ENCODE measurements at places on chromosomes 4 and X.
A peak's percentile ranks its signal among the peaks of the same experiment; 100 is the strongest.

- no peak for DNase-seq
These were observed 273.7 kb upstream of the TECRL start for GRCh38 chr4:64682946-64683345.

- DNase-seq = no peak
These were observed 296.1 kb downstream of the ARAP2 start for GRCh38 chr4:35948171-35948570.

- no peak for DNase-seq
These were observed 115.0 kb upstream of the INPP4B start for GRCh38 chr4:142960867-142961644.

- no peak for DNase-seq
These were observed 339.3 kb downstream of the MID1IP1 start for GRCh38 chrX:39140581-39140980.

- no peak for DNase-seq
These were observed 905 bp upstream of the MAEA start for GRCh38 chr4:1288786-1289185.

DNA sequence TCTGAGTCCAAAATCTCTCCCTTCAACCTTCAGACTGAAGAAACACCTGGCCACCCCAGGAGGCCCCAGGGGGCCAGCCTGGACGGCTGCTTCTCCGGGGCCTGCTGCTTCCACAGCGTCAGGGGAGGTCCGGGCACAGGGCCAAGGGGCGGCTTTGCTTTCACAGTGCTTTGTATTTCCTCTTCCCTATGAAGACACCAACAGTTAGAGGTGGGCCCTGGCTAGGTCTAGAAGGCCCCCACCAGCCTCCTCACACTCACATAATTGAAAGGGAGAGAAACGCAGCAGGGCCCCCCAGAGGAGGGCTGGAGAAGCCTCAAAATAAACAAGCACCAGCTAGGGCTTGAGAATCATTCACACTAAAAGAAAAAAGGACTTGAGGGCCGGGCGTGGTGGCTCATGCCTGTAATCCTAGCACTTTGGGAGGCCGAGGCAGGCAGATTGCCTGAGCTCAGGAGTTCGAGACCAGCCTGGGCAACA lies 17.8 kb downstream of the SCD5 start:
- DNase-seq = peak; percentile 83

GRCh38 chr4:38226170-38226569 lies 266.0 kb downstream of the PTTG2 start:
- no peak for DNase-seq

DNA sequence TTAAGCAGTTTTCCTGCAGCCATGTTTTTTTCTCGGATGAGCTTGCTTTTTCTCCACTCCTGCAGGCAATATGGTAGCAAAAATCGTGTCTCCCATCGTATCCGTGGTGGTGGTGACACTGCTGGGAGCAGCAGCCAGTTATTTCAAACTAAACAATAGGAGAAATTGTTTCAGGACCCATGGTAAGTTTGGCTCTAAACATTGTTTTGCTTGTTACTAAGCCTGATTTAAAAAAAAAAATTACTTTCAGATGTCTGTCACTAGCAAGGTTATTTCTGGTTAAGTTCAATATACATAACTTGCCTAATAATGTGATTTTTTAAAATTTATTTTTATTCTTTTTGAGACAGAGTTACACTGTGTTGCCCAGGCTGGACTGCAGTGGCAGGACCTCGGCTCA lies 17.5 kb upstream of the GYG2 start:
- no peak for DNase-seq

- DNase-seq = no peak
These were observed 194.8 kb downstream of the KIT start for GRCh38 chr4:54852602-54853001.

GRCh38 chrX:10416424-10416823 lies 204.0 kb downstream of the MID1 start:
- DNase-seq = no peak

- no peak for DNase-seq
These were observed 62.8 kb downstream of the RWDD4 start for GRCh38 chr4:183596067-183596757.

DNA sequence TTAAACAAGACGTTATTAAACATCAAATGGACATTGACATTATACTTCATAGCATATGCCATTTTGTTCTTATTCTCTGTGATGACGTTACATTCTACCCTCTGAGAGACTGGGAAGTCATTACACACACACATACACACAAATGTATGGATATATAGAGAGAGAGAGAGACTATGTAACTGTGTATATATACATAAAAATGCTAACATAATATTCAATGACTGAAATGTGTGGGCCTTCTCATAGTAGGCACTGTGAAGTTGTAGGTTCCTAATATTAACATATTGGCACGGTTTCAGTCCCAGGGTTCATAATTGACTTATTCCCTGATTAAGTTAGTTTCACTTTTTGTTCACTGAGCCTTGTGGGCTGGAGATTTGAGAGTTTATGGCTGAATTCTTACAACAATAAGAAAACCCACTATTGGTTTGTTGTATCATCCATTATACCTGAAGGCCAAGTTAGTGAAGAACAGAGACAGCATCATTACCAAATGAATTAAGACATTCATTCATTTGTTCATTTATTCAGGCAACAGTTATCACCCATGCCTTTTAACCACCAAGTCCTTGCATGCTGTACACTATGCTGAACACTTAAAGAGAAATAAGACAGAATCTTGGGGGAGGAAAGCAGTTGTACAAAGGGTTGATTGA lies 68.5 kb downstream of the GAB1 start:
- no peak for DNase-seq

GRCh38 chrX:108699368-108699767 lies 37.0 kb downstream of the IRS4 start:
- no peak for DNase-seq

DNA sequence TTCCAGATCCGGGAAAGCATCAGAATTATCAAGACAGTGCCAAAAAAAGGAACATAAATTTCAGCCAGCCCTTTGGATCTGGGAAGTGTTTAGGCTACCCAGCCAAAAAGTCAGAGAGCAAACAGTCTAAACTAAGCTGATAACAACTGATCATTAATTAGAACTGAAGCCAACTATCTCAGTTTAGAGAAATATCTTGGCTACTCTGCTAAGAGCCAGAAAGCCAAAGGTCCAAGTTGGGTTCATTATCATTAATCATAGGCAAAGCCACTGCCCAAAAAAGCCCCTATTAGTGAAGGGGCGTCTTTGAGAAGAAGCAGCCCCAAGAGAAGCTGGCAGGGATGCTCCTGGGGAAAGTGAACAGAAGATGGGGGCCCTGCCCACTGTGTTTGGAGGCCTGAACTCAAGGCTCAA lies 37.0 kb upstream of the SHISA3 start:
- no peak for DNase-seq

DNA sequence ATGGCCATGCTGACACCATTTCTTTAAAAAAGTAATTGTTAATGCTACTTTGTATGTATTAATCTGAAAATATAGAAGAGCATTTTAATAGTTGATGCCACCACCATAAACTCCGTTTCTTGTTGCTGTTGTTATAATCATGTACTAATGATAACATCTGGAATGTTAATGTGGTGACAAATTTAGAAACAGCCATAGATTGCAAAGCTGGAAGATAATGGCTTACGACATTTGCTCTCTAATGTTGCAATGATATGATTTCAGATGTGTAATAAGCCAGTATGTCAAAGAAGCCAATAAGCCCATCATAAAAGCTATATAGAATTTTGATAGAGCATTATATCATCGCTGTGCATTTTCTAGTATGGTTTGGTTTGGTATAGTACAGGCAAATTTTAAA lies 579.4 kb upstream of the ZFP42 start:
- no peak for DNase-seq

- DNase-seq = no peak
These were observed 168.1 kb upstream of the MAP3K15 start for GRCh38 chrX:19683358-19683757.

GRCh38 chr4:1209821-1210220 lies 37.4 kb upstream of the SPON2 start:
- DNase-seq = no peak

GRCh38 chr4:7389719-7390118 lies 45.0 kb downstream of the PSAPL1 start:
- DNase-seq = no peak

DNA sequence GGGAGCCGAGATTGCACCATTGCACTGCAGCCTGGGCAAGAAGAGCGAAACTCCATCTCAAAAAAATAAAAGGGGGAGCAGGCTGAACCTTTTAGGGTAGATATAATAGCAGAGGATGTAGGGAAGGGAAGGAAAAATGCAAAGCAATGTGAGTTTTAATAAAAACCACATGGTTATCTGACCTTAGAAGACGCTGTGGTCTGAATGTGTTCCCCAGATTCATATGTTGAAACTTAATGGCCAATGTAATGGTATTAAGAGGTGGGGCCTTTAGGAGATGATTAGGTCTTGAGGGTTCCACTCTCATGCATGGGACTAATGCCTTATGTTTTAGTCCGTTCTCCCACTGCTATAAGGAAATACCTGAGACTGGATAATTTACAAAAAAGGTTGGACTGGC lies 114.1 kb upstream of the STX18 start:
- no peak for DNase-seq

GRCh38 chrX:97907791-97908190 lies 1024.1 kb downstream of the RPA4 start:
- DNase-seq = no peak

GRCh38 chr4:87575408-87575807 lies 32.9 kb upstream of the DSPP start:
- DNase-seq = no peak

GRCh38 chr4:151760002-151760401 lies 805 bp downstream of the GATB start:
- no peak for DNase-seq

- DNase-seq = no peak
These were observed 4.3 kb upstream of the ARHGAP10 start for GRCh38 chr4:147727476-147728028.

DNA sequence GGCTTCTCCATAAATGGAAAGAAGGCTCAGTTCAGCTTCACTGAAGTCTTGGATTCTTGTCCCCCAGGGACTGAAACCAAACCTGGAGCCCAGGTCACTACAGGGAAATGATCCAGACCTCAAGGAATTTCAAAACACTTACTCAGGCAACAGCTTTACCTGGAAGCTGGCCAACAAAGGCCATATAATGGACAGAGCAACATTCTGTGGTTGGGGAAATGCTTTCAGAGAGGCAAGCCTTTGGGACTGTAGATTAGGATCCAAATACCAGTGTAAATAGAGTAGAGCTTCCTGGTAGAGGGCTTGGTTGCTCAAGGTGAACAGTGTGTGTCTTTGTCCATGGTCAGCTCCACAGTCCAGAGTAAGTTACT lies 57.0 kb upstream of the PROM1 start:
- DNase-seq = peak; percentile 71

GRCh38 chrX:135275973-135276372 lies 24.1 kb downstream of the ETDA start:
- no peak for DNase-seq

- no peak for DNase-seq
These were observed 28.2 kb downstream of the SLC9A7 start for GRCh38 chrX:46730765-46731164.

- no peak for DNase-seq
These were observed 165.1 kb upstream of the PPP3CA start for GRCh38 chr4:101512416-101512815.

DNA sequence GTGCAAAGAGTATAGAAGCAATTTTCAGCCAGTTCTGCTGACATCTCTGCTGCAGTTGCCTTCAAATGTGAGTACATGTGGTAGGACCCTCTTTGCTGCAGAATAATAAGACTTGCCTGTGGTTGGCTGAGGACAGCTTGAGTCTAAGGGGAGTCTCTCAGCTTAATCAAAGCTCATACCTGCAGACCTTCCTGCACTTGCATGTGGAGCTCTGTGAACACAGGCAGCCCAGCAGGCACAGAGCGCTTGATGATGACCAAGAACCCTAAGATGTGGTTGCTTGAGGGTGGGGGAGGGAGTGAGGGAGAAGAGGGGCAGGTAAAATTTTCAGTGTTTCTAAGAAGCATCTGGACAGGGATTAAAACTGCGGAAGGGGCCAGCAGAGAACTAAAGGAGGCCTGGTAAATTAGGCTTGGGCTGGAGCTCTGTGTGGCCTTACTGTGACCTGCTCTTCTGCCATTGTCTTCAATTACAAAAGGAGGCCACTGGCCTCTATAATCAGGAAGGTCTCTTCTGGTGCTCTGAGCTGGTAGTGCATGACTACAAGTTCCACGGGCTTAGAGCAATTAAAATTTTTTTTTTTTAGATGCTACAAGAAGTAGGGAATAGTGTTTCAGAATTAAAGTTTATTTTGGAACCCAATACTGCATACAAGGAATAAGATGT lies 59.9 kb upstream of the CHRNA9 start:
- DNase-seq = no peak

- no peak for DNase-seq
These were observed 83.1 kb upstream of the IGFBP7 start for GRCh38 chr4:57193209-57193810.

GRCh38 chr4:126051689-126052424 lies 737.1 kb downstream of the FAT4 start:
- DNase-seq = no peak

DNA sequence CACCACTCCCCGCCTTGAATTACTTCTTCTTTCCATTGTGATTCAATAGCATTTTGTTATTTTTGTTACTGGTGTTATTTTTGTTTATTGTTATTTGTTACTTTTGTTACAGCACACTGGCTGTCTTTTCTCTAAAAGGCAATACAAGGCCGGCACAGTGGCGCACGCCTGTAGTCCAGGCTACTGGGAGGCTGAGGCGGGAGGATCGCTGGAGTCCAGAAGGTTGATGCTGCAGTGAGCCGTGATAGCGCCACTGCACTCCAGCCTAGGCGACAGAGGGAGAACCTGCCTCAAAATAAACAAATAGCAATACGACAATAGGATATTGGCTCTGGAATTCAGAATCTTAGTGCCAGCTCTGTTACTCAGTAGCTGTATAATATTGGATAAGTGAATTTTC lies 1.0 kb upstream of the MED12 start:
- DNase-seq = no peak

DNA sequence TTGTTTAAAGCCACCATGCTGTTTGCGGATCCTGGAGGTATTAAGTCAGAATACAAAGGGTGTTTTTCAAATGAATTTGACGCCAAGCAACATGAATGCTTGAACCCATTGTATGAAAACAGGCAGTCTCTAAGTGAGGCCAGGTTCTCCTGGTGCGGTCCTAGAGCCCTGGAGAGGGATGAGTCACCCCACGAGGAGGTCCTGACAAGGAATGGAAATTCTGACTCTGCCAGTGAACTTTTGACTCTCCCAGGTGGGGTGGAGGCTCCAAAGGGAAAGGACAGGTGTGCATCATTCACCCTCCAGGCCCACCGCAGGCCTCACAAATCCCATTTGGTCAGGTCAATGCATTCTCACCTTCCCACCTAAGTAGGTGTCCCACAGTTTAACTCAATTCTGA lies 1.5 kb downstream of the TRIM2 start:
- DNase-seq = no peak

GRCh38 chr4:997375-998071 lies 4.3 kb upstream of the SLC26A1 start:
- no peak for DNase-seq

DNA sequence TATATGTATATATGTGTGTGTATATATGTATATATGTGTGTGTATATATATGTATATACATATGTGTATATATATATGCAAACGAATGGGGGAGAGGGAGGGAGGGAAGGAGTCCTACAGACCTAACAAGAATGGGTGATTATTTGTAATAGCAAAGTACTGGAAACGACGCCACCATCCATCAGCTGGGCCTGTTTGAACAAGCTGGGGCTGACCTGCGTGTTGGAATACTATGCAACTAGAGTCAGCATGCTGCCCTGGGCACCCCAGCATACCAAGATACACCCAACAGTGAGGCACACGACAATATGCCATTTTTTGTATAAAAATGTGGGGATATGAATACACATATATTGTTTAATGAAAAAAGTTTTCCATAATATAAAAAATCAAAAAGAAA lies 21.6 kb upstream of the CCNQ start:
- DNase-seq = no peak
